Natural killer cell (primary cell): ENCODE measurements at places on chromosomes 13 and 19. TPM values are rescaled to one million over a fixed set of nuclear protein-coding genes. Genes with fewer than 3 reads are reported as not detected.

GRCh38 chr13:74794147-74794546 lies 659.9 kb upstream of the KLF12 start:
- no peak for DNase-seq
- H3K4me1 ChIP-seq, result no peaks in the 10 kb centered on the region
- no peak overlapping the region for H3K4me3 ChIP-seq
- H3K27me3 ChIP-seq, result no peaks in the 10 kb centered on the region

Gene PPP1R13L
- 7.4 TPM for total RNA-seq

GRCh38 chr13:74024314-74024713 lies 109.9 kb downstream of the KLF12 start:
- peaks cover 7% of the 10 kb centered on the region for H3K4me1 ChIP-seq
- H3K36me3 ChIP-seq, result peaks cover 3% of the 10 kb centered on the region
- DNase-seq, result no peak
- no peak overlapping the region for H3K27ac ChIP-seq
- H3K4me3 ChIP-seq, result no peak overlapping the region
- no peaks in the 10 kb centered on the region for H3K27me3 ChIP-seq

DNA sequence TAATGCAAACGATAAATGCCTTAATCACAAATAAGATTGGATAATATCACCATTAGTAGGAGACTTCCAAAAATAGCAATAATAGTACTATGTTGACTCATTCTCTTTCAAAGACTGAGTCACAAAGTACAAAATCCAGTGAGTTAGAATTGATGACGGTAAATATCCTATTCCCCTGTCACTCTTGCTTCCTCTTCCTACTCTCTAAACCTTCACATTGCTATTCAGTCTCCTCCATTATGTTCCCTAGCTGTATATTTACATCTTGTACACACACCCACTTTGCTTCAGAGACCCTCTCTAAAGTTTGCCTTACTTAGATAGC lies 26.3 kb upstream of the INTS6 start:
- H3K27ac ChIP-seq, result no peak overlapping the region
- no peak for DNase-seq
- no peaks in the 10 kb centered on the region for H3K36me3 ChIP-seq
- no peak overlapping the region for H3K4me3 ChIP-seq

Gene CEACAM20
- total RNA-seq, result not detected
